NCI-H1417 treated with DMSO at 0.1 percent for 48 hours (cell line): ENCODE measurements at places on chromosomes 1 and 21.

- no peak for DNase-seq
Observed at GRCh38 chr1:215417122-215417521, 150.0 kb upstream of the KCTD3 start.

GRCh38 chr1:173023343-173023742, 27.4 kb downstream of the TNFSF18 start:
- no peak for DNase-seq

DNA sequence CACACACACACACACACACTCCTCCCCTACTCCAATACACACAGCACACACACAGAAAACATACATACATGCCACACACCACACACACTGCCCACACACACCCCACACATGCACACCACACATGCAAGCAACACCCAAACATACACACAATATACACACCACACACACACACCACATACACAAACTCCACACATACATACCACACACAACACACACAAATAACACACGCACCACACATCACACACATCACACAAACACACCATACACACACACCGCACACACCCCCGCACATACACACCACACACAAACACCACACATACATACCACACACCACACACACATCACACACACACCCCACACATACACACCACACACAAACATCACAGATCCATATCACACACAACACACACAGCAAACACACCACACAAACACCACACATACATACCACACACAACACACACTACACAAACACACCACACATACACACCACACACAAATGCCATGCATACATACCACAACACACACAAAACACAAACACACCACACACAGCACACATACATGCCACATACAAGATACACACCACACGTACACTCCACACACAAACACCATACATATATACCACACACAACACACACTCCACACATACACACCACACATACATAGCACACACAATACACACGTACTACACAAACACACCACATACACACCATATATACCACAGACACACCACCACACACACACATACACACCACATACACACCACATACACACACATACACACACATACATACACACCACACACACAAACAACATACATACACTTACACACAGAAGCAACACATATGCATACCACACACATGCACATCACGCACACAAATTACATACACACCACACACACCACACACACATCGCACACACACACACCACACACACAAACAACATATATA, 932 bp upstream of the RAB7B start:
- DNase-seq: no peak

DNA sequence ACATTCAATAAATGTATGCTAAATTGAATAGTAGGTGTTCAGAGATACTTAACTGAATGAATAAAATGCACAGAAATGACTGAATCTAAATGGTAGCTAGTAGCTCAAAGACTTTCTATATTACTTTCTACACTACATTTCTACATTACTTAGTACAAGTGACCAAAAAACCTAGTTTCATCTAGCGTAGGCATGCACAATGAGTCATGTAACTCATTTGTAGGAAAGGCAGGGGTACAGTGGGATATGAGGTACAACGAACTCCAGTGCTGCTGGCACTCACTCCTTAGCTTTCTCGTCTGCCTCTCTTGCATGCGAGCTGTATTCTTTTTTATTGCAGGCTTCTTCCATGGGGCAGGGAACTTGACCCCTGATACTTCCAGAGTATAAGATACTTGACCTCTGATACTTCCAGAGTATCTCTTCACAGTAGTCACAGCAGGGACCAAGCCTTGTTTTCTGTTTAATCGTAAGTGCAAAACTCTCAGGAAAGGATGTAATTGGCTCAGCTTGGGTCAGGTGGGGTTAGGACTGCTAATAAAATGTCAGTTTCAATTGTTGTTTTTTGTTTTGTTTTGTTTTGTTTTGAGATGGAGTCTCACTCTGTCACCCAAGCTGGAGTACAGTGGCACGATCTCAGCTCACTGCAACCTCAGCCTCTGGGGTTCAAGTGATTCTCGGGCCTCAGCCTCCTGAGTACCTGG, 4.9 kb upstream of the ATP2B4 start:
- no peak for DNase-seq

DNA sequence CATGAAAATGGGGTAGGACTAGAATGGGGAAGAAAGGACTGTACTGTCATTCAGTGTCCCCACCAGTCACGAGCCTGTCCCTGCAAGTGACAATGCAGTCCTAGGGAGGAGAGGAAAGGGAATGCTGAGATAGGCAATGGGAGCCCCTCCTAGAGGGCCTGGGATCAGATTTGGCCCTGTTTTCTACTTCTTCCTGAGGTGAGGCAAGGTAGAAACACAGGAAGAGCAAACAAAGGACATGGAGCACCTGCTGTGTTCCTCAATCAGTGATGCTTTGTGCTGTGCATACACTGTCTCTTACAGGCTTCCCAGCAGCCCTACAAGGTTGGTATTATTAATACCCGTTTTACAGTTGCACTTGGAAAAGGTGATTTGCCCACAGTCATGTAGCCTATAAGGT, 6.1 kb downstream of the FABP3 start:
- DNase-seq: no peak

DNA sequence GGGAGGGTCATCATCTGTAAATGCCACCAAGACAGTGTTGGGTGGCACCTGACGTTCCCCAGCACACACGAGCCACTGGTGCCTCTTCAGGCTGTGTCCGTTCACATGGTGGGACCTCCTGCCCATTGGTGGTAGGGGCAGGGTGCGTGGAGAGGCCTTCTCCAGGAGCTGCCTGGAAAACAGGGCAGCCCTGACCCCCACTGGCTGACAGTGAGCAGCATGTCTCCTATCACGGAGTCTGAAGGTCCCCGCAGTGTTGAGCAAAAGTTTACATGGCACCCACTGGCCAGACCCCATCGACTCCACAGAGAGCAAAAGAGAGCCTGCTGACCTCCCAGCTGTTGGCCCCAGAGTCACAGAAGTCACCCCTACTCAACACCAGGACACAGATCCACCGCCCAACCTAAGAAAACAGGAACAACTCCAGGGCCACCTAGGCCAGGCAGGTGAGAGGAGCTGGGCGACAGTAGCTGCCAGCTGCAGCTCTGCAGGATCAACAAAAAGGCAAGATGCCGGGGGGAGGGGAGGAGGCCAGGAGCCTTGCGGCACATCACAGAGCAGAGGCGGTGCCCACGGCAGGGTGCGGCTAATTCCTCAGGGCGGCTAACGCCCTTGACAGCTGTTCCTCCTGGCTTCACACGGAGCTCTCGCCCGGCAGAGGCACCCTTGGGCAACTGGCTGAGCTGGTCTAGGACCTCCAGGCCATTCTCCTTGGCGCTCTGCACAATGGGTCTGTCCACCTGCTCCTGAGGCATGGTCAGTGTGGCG, 14.4 kb upstream of the IFI6 start:
- DNase-seq: peak; percentile 20

- no peak for DNase-seq
Observed at GRCh38 chr1:89191314-89191713, 7.4 kb downstream of the GBP4 start.

DNA sequence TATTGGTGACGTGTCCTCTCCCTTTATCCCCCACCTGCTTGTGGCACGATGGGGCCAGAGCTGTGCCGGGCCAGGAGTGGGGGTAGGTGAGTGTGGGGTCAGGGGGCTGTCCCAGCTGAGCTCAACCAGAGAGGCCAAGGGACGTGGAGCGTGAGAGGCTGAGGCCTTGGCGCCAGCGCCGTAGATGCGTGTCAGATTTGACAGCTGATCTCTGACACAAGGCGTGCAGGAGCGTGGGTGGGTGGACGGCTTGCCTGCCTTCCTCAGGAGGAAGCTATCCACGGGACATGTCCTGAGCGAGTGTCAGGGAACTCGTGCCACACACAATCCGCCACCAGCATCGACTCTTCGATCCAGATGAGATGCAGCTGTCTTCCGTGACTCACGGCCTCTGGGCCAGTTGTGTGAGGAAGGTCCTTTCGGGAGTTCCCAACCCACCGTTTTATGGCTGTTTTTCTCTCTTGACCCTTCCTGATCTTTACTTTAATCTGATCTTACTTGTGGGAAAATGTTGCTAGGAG, 56.7 kb downstream of the SPSB1 start:
- DNase-seq: no peak

GRCh38 chr1:171472183-171472647, 13.1 kb upstream of the PRRC2C start:
- no peak for DNase-seq

- DNase-seq: no peak
Observed at GRCh38 chr1:238186887-238187574, 296.3 kb upstream of the ZP4 start.

- DNase-seq: no peak
Observed at GRCh38 chr1:229557200-229557850, 1.2 kb downstream of the ABCB10 start.

DNA sequence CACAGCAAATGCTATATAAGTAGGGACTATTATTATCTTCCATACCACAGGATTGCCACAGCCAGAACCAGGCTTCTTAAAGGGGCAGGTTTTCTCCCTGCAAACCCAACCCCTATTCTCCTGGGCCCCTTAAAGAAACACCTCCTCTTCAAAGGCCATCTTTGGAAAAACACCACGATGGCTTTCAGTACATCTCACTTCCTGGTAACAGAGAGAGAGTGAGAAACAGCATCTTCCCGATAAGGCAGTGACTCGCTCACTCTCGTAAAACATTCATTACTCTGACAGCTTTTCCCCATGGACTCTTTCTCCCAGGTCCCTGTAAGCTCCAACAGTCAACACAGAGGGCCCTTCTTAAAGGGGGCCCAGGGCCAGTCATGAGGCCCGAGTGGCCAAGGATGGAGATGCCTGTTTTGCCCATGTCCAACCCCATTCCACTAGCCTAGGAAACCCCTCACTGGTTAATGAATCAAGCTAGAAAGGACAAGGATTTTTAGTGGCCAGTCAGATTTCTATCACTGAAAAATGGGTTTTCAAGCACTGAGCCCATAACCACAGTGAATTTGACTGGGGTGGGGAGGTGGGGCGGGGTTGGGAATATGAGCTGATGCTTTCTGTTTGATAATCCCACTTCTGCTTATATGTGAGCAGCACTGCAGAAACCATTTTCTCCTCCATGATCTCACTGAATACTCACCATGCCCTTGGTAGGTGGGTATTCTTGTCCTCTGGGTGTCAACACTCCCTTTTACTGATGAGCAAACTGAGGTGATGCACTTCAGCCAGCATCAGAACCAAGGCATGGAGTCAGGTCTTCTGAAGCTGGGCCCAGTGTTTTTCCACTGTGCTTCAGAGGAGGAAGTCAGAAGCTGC, 3.6 kb upstream of the NAV1 start:
- no peak for DNase-seq

DNA sequence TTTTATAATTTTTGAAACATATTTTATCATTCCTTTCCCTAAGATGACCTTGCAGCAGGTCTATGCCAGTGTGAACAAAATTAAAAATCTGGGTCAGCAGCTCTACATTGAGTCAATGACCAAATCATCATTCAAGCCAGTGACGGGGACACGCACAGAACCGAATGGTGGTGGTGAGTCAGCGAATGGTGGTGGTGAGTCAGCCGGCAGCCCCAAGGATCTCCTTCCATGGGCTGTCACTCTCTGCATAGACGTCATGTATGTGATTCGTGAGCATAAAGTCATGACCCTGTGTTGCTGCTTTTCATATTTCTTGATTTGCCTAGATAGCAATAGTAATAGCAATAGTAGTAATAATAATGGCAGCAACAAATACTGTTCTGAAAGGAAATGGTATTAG, 26.3 kb downstream of the PER3 start:
- no peak for DNase-seq

DNA sequence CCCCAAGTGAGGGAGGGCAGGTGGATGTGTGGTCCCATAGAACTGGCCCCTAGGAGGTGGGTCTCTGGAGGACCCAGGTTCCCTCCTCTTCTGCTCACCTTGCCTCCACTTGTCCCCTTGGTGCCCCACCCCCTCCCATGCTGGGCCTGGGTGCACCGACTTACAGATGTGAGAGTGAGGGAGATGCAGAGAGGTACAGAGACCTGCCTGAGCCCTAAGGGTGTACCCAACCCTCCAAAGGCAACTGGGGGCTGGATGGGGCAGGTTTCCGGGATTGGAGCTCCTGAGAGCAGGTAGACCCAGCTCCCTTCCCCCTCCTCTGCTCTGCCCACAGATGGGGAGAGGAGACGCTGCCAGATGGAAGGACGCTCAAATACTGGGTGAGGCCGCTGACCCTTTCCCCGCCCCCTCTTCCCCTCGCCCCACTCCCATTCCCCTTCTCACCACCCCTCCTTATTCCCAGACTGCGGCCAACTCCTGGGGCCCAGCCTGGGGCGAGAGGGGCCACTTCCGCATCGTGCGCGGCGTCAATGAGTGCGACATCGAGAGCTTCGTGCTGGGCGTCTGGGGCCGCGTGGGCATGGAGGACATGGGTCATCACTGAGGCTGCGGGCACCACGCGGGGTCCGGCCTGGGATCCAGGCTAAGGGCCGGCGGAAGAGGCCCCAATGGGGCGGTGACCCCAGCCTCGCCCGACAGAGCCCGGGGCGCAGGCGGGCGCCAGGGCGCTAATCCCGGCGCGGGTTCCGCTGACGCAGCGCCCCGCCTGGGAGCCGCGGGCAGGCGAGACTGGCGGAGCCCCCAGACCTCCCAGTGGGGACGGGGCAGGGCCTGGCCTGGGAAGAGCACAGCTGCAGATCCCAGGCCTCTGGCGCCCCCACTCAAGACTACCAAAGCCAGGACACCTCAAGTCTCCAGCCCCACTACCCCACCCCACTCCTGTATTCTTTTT, 10.3 kb downstream of the TINAGL1 start:
- no peak for DNase-seq

GRCh38 chr1:12811409-12811784, 19.8 kb downstream of the PRAMEF11 start:
- no peak for DNase-seq

GRCh38 chr1:150280138-150280707, 2.1 kb upstream of the CIART start:
- DNase-seq: no peak

DNA sequence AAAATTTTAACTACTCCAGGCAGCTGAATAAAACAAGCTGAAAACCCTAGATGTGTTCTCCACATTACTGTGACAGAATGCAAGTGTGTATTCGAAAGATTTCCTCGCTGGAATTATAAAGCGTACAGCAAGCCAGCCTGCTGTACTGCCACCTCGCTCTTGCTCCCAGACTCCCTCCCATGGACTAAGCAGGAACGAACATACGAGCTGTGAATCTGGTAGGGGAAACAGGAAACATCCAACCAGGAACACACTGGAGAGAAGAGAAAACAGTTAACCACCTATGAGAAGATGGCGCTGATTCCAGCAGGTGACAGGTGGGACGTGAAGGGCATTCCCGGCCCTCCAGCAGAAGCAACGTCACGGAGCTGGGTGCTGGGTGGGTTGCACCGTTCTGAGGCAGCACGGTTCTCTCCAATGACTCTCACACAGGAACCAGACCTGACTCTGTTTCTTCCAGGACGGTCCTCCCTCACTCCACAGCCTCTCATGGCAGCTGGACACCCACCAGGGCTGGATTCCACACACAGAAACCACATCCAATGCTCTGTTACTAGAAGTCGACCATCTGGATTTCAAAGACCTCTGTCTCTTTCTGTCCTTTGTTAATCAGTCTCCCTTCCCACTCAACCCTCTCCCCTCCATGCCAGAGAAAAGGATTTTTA, 219.2 kb downstream of the RERE start:
- no peak for DNase-seq
